ENCODE measurements at places on chromosomes 2 and 18. TPM values are rescaled to one million over a fixed set of nuclear protein-coding genes. Genes with fewer than 3 reads are reported as not detected.

AFG3L2 gene
- total RNA-seq, result 109 TPM

LYPD6B gene
- total RNA-seq, result 1.6 TPM

DNA sequence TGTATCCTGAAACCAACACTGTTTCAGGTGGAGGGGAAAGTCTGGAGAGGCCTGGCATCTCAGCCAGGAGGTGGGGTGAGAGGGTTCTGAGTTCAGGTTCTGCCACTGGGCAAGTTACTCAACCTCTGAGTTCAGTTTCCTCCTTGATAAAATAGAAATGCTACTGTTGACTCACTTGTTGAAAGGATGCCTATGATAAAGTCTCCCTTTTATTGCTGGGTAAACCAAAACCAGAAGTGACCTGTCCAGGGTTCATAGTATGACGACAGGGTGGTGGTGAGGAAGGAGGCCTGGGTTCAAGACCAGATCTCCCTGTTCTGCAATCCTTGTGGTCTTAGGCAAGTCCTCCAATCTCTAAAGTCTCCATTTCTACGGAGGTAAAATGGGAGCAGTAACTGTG is 232.7 kb downstream of the PRKCE start:
- no peak for DNase-seq

- no peak for DNase-seq
These were observed 46.7 kb downstream of the NDUFA10 start for GRCh38 chr2:239978411-239978810.

GRCh38 chr18:51251625-51252024 is 54.1 kb upstream of the MEX3C start:
- DNase-seq, result no peak
